Stimulated activated CD4-positive, alpha-beta T cell treated with anti-CD3 and anti-CD28 coated beads, Interleukin-1b, Interleukin-23, amount 100 ng/mL, for 1 hour (primary cell): ENCODE measurements at places on chromosomes 1 and 21.

- no peak for DNase-seq
Observed at GRCh38 chr1:76336931-76337371, 262.4 kb downstream of the ST6GALNAC3 start.

- no peak for DNase-seq
Observed at GRCh38 chr21:36030581-36031189, 29.6 kb downstream of the SETD4 start.

DNA sequence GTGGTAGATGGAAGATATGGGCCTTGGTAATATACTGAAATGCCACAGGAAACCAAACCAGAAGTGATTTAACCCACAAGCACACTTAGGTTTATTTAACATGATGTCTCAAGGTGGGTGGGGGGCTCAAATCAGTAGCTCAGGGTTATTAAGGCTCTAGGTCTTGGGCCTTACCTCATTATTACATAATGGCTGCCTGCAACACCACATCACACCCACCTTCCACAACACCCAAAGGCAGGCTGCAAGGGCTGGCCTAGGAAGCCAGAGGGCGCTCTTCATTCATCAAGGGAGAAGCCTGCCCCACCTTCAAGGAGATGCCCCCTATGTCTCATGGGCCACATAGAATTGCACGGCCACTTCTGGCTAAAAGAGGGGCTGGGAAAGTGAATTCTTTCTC is 6.0 kb downstream of the TFF1 start:
- DNase-seq, result no peak

DNA sequence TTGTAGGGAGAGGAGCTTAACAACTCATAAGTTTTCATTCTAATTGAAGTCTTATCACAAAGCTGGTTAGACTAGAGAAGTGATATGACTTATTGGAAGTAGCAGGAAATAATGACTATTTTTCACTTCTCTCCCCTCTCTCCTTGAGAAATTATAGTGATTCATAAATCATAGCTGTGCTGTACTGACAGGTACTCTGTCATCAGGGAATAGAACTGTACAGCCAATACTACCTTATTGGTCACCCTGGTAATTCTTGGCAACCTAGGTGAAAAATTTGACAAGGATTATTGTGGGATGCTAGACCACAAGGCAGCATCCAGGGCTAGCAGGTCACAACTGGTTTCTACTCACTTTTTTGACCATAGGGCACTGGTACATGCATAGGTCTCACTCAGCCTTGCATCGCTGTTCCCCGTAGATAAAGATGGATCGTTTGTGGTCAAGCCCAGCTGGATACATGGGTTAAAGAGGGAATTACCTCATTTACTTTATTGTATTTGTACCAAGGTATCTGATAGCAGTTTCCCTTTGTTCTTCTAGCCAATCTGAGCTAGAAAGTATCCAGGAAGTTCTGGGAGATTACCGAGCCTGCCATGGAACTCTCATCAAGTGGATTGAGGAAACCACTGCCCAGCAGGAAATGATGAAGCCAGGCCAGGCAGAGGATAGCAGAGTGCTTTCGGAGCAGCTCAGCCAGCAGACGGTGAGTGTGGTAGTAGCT is 113.6 kb downstream of the MACF1 start:
- no peak for DNase-seq

DNA sequence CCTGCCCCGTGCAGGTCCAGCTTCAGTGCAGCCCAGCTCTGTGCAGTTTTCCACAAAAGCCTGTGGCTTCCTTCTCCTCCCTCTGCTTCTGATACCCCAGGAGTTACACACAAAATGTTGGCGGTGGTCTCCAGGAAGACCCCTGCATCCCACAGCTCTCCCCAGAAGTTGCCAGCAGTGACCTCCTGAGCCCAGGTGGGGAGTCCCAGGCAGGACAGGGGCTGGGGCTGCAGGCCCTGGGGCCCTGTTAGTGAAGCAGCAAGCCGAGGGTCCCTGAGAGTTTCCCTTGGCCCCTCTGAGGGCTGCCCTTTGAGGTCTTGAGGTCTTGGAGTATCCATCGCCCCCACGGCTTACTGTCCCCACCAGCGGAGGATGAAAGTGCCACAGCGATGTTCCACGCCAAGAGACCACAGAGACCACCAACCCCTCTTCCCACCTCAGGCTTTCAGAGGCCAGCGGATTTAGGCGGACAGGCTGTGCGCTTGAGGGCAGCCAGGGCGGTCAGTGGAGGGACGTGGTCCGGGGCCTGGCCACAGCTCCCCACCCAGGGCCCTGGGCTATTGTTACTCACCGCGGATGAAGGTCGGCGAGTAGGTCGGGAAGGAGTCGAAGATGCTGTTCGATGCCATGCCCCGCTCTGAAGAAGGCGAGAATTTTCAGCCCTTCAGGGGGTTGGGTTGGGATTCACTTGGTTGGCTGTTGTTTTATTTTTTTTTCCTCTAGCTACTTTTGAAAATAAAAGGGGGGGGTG is 34.0 kb upstream of the RUNX3 start:
- DNase-seq, result no peak

- DNase-seq, result no peak
Observed at GRCh38 chr1:223022641-223023473, 120.2 kb downstream of the TLR5 start.
